ENCODE measurements at places on chromosomes 7 and 10.

- DNase-seq = no peak
These were observed 300.0 kb upstream of the C7orf33 start for GRCh38 chr7:148290538-148290937.

- DNase-seq = no peak
These were observed 592.5 kb downstream of the ARL4A start for GRCh38 chr7:13279854-13280435.

DNA sequence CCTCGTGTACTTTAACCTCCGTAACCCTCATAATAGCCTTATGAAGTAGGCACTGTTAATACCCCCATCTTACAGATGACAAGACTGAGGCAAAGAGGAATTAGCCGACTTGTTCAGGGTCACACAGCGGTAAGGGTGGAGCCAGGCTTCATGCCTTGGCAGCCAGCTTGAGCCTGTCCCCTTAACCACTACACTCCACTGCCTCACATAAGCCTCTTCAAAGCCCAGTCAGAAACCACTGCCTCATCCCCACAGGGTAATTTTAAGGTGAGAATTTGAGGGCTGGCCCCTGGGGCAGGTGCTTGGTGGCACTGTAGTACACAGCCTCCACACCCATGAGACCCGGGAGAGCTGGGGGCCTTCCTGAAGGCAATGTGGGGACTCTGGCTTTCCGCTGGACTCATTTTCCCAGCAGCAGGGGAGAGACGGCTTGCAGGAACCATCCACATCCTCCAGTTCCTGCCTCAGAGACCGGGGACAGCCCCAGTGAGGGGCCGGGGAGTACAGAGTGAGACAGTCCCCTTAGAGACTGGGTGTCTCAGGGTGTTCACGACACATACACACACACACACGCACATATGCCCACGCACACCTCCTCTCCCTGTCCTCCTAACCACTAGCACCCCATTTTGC, 7.6 kb upstream of the C10orf105 start:
- no peak for DNase-seq

GRCh38 chr7:36986948-36987724, 262.8 kb upstream of the AOAH start:
- DNase-seq = peak; percentile 72

- DNase-seq = no peak
These were observed 270.1 kb downstream of the CACNA2D1 start for GRCh38 chr7:82173400-82174021.

DNA sequence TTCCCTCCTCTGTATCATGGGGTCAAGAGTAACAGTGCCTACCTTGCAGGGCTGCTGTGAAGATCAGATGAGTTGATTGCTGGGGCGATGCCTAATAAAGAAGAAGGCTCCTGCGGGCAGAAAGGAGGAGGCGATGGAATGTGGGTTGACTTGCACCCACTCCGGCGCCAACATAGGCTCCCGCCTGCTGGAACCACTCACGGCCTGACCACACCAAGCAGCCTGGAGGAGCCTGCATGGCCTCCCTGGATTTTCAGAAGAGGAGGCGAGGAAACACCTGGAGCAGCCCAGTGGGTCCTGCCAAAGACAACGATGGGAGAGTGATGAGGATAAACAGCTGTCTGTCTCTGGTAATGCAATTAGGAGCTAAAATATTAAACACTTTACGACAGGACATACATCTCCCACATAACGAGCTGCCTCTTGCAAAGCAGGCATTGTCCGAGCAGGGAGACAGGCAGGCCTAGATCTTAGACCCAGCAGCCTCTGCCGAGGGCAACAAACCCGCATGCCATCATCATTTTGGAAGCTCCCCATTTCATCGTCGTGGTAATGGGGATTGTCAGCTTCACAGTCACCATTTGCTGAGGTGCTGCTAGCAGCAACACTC, 302.9 kb upstream of the ZMIZ1 start:
- DNase-seq = no peak

Measured in anterior cingulate cortex (tissue), 58 donors.